ENCODE measurements at places on chromosomes 7 and 10.
A peak's percentile ranks its signal among the peaks of the same experiment; 100 is the strongest.

DNA sequence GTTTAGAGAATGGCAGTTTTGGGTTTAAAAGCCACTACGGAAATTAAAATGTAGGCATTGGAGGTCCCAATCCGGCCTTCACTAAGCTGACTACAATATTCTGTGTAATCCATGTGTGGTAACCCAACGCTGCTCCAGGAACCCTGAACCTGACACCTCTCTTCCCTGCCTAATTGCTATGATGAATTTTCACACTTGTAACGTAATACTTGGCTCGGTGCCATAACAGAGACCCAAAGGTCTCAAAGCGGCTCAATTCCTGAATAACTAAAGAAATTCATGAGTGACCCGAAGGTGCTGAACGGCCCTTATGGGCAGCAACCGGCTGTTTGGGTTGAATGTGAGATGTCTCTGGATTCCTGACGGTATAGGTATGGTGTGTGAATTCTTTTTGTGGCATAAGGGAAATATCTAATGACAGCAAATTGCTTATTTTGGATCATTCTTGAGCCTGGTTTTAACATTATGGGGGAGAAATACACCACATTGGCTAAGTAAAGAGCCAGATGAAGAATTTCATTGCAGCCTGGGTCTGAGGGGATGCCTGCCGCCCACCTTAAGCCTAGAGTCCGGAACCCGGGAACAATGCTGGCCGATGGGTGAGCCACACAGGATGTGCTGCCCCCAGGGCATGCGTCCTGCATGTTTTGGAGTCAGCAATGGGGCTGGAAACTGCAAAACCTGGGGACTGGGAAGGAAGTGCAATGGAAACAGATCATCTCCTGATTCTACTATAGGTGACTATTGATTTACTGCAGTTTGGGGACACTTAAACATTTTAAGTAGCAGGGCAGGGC is 69.7 kb upstream of the FZD8 start:
- DNase-seq, result no peak

- DNase-seq, result no peak
Observed at GRCh38 chr10:34612446-34612845, 202.7 kb downstream of the PARD3 start.

- no peak for DNase-seq
Observed at GRCh38 chr7:28606421-28606820, 194.1 kb downstream of the CREB5 start.

GRCh38 chr7:87774690-87775089 is 101.5 kb downstream of the SLC25A40 start:
- DNase-seq, result no peak

DNA sequence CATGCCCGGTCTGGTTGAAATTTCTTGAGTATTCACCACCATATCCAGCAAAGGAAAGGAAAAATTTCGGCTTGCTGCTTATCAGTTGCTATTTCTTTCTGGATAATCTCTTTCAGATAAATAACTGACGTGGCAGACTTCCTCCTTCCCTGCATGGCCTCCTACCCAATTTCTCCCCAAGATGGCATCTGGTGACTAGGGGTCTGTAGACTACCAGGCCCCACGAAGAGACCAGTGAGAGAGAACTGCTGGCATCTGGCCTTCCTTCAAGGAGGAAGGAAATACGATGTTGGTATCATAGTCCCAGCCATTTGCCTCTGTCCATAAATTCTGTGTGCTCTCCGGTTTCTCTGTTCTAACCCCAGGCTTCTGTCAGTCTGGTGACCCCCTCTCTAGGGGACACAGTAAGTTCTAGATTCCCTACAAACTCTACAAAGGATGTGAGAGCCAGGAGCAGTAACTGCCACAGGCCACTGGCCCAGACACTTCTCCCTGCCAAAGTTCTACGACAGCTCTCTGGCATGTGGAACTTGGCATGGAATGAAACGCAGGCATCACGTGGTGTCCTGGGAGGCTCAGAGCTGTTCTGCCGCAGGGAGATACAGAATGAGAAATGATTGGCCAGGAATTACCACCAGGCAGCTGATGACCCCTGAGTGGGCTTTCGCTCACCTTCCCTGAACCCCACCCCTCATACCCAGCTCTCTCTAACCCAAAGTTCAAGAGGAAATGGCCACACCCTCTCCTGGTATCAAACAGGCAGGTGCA is 30.0 kb upstream of the MSRB2 start:
- peak; percentile 84 for DNase-seq
